Renal cortical epithelial cell (primary cell): ENCODE measurements at places on chromosomes 1 and 21. TPM values are rescaled to one million over a fixed set of nuclear protein-coding genes. Genes with fewer than 3 reads are reported as not detected.

- DNase-seq, result peak; percentile 54
Measured at GRCh38 chr1:156140879-156141707, 12.3 kb upstream of the SEMA4A start.

- DNase-seq, result no peak
Measured at GRCh38 chr1:164608651-164609057, 49.7 kb downstream of the PBX1 start.

DNA sequence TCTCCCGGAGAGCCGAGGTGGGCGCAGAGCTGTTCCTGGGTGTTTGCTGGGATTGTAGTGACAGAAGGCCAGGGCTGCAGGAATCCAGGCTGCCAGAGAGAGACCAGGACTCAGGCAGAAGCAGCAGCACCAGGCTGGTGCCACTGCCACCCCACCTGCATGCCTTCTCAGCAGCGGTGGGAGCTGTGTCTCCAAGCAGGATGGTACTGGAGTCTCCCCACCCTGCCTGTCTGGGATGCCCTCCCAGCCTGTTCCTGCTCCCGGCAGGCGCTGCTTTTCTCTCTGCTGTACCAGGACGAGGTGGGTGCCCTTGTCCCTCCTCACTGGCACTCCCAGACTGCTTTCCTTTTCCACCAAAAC lies 4.5 kb upstream of the HES4 start:
- no peak for DNase-seq

DNA sequence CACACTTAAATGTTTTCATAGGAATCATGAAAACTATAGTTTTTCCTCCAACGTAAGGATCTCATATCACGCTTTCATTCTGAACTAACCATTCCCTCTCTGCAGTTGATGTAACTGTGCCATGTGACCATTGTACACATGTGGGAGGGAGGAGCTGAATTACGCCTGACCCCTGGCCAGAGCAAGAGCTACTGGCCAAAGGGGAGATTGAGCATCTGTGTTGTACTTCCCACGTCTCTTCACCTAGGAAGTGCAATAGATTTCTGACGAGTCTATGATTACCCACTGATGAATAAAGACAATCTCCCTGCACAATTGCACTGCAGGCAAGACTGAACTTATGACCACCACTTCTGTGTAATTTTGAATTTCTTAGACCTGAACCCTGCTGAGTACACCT lies 24.0 kb downstream of the PTPRC start:
- DNase-seq, result no peak

- DNase-seq, result no peak
Measured at GRCh38 chr1:236558846-236559245, 35.1 kb downstream of the LGALS8 start.

TOE1 gene
- 10.4 and 13.5 TPM in 2 replicates for total RNA-seq

KCNJ9 gene
- total RNA-seq, result not detected in 2 replicates

SLC44A3 gene
- 12.7 and 54.5 TPM in 2 replicates for total RNA-seq
